Frontal cortex (tissue), 4 donors: ENCODE measurements at places on chromosomes 6 and 20. TPM values are rescaled to one million over a fixed set of nuclear protein-coding genes. Genes with fewer than 3 reads are reported as not detected.

GPSM3 gene
- 0.41 TPM for total RNA-seq

NOX3 gene
- not detected for total RNA-seq

BTNL2 gene
- not detected for total RNA-seq

PIGU gene
- 13.9 TPM for total RNA-seq

OPRL1 gene
- total RNA-seq, result 13.5 TPM

BPIFB3 gene
- not detected for total RNA-seq

CCN6 gene
- total RNA-seq, result not detected

TTLL9 gene
- 1.2 TPM for total RNA-seq

DNAH8 gene
- under 0.01 TPM for total RNA-seq

BPIFB2 gene
- total RNA-seq, result not detected

BTBD3 gene
- total RNA-seq, result 52.2 TPM

SLC25A27 gene
- 30.2 TPM for total RNA-seq

CLDN20 gene
- not detected for total RNA-seq

FABP7 gene
- total RNA-seq, result 1,193 TPM

SLC44A4 gene
- not detected for total RNA-seq

BPIFB4 gene
- total RNA-seq, result not detected

ERVFRD-1 gene
- total RNA-seq, result not detected

HLA-DQB2 gene
- not detected for total RNA-seq

BEND6 gene
- total RNA-seq, result 22.8 TPM

ASIP gene
- not detected for total RNA-seq

E2F1 gene
- total RNA-seq, result 2.4 TPM

RFX6 gene
- total RNA-seq, result not detected

BHLHE23 gene
- total RNA-seq, result not detected

ARID1B gene
- total RNA-seq, result 59.9 TPM

EPB41L2 gene
- 30.2 TPM for total RNA-seq

SFTA2 gene
- total RNA-seq, result not detected

PCIF1 gene
- total RNA-seq, result 9.0 TPM

FLRT3 gene
- total RNA-seq, result 97.4 TPM

PNPLA1 gene
- total RNA-seq, result not detected

SLC17A9 gene
- total RNA-seq, result under 0.01 TPM

ANKEF1 gene
- total RNA-seq, result 4.1 TPM

PABPC1L gene
- total RNA-seq, result 2.4 TPM

SLC17A3 gene
- not detected for total RNA-seq

NKX2-2 gene
- 0.41 TPM for total RNA-seq

PRDM1 gene
- 1.6 TPM for total RNA-seq

GMPR gene
- total RNA-seq, result 2.4 TPM

MAFB gene
- 7.3 TPM for total RNA-seq

DTNBP1 gene
- 10.2 TPM for total RNA-seq

SASH1 gene
- total RNA-seq, result 23.2 TPM

STMND1 gene
- total RNA-seq, result not detected

CAP2 gene
- 39.9 TPM for total RNA-seq

MCCD1 gene
- total RNA-seq, result not detected

KCNB1 gene
- 5.7 TPM for total RNA-seq

SLC22A23 gene
- total RNA-seq, result 22.8 TPM

PHACTR3 gene
- total RNA-seq, result 40.8 TPM

CDKAL1 gene
- total RNA-seq, result 46.5 TPM

KPNA5 gene
- total RNA-seq, result 52.6 TPM

CGAS gene
- 1.2 TPM for total RNA-seq

SUMO4 gene
- 2.4 TPM for total RNA-seq

MCHR2 gene
- total RNA-seq, result 12.6 TPM

SLA2 gene
- total RNA-seq, result under 0.01 TPM

BLTP3A gene
- 4.5 TPM for total RNA-seq

VWA7 gene
- total RNA-seq, result under 0.01 TPM

PAQR8 gene
- 12.6 TPM for total RNA-seq
